Type B pancreatic cell (in vitro differentiated cells): ENCODE measurements at places on chromosomes 3 and 15. TPM values are rescaled to one million over a fixed set of nuclear protein-coding genes. Genes with fewer than 3 reads are reported as not detected.

Gene ADCY5
- total RNA-seq, result 4.0 and 9.1 TPM in 2 replicates

Gene ROPN1
- not detected in 2 replicates for total RNA-seq

Gene RFTN1
- total RNA-seq, result 9.8 and 18.3 TPM in 2 replicates

Gene GABRG3
- total RNA-seq, result 2.0 and 2.6 TPM in 2 replicates

Gene SLC28A1
- total RNA-seq, result 0.19 and 0.31 TPM in 2 replicates

Gene CYP8B1
- not detected in 2 replicates for total RNA-seq

Gene PLCH1
- total RNA-seq, result 2.0 and 7.6 TPM in 2 replicates

Gene ZNF619
- total RNA-seq, result 7.3 and 7.9 TPM in 2 replicates

Gene PRICKLE2
- total RNA-seq, result 10.0 and 23.6 TPM in 2 replicates

Gene FHIT
- total RNA-seq, result 6.9 and 11.7 TPM in 2 replicates

Gene LNP1
- total RNA-seq, result 3.4 and 6.2 TPM in 2 replicates

Gene TIMMDC1
- 114 and 139 TPM in 2 replicates for total RNA-seq

Gene SOX2
- 20.5 and 70.4 TPM in 2 replicates for total RNA-seq

Gene SRGAP3
- 20.6 and 41.7 TPM in 2 replicates for total RNA-seq

Gene CP
- 4.0 and 7.4 TPM in 2 replicates for total RNA-seq

Gene SEMA3F
- total RNA-seq, result 41.9 and 48.0 TPM in 2 replicates

Gene ACSBG1
- total RNA-seq, result 0.71 TPM in 1 of 2 replicates, not detected in the other

Gene CCR2
- total RNA-seq, result not detected in 2 replicates

Gene SEMA3G
- total RNA-seq, result 0.45 and 0.77 TPM in 2 replicates

Gene VGLL4
- 78.5 and 111 TPM in 2 replicates for total RNA-seq

Gene NRROS
- total RNA-seq, result 0.50 and 0.68 TPM in 2 replicates

Gene VILL
- 14.2 and 16.9 TPM in 2 replicates for total RNA-seq

Gene MESP2
- not detected in 2 replicates for total RNA-seq

Gene RNF7
- 106 and 107 TPM in 2 replicates for total RNA-seq

Gene PCSK6
- total RNA-seq, result 5.4 and 6.5 TPM in 2 replicates

Gene SLC6A1
- 0.43 and 6.3 TPM in 2 replicates for total RNA-seq

Gene PTH1R
- total RNA-seq, result 63.0 and 83.1 TPM in 2 replicates

Gene GREM1
- total RNA-seq, result 2.5 and 56.6 TPM in 2 replicates
